ENCODE measurements at places on chromosomes 16 and 17.

DNA sequence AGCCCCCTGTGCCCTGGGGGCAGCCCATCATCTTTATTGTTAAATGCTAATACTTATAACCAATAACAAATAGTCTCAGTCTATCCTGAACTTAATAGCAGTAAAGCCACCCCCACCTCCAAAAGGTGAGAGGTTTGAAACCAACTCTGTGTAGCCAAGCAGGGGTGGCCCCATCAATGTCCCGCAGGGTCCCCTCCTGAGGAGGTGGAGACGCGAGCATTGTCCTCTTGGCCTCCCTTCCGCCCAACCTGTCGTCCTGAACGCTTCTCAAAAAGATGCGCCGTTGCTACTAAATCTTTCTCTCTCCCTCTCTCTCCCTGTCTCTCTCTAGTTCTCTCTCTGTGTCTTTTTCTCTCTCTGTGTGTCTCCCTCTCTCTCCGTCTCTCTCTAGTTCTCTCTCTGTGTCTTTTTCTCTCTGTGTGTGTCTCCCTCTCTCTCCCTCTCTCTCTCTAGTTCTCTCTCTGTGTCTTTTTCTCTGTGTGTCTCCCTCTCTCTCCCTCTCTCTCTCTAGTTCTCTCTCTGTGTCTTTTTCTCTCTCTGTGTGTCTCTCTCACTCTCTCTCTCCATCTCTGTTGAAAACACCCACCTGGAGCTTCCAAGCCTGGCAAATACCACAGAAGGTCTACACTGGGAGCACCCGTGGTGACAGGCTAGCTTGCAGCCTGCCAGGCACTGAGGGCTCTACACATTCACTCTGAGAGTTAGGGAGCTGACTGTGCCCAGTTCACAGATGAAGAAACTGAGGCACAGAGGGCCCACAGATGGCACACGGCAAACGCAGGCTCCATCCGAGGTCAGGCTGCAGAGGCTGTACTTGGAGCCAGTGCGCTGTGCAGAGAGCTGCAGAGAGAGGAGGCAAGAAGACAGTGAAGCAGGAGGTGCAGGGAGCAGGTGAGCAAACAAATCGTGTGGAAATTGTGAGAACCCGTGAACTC, 185.9 kb downstream of the C16orf95 start:
- no peak for DNase-seq

- no peak for DNase-seq
Observed at GRCh38 chr16:23374721-23375510, 72.8 kb downstream of the SCNN1B start.

- DNase-seq, result no peak
Observed at GRCh38 chr17:82257473-82257872, 16.0 kb downstream of the CSNK1D start.

GRCh38 chr17:57385975-57386374, 129.7 kb downstream of the MSI2 start:
- no peak for DNase-seq

DNA sequence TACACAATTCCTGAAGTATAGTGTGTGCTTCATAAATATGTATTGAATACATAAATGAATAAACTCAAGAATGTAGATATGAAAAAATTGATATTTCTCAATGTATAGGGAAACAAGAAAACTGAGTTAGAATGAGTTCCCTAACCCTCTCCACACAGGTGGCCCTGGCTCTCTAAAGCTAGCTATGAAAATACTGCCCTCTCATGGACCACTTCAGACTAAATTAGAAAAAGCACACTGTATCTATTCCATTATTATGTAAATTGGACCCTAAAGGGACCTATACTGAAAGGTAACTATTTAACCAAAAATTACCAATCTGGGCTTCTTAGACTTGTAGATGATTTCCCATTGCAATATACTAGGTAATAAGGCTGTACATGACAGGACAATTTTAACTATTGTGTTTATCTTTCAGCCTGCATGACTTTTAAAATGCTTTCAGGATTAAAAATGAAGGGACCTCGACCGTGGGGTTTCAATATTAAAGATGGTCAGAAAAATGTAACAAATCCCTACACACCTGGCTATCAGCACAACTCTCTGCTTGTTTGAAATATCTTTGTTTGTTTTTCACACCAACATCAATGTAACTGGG, 672.5 kb upstream of the KIF2B start:
- DNase-seq, result no peak

DNA sequence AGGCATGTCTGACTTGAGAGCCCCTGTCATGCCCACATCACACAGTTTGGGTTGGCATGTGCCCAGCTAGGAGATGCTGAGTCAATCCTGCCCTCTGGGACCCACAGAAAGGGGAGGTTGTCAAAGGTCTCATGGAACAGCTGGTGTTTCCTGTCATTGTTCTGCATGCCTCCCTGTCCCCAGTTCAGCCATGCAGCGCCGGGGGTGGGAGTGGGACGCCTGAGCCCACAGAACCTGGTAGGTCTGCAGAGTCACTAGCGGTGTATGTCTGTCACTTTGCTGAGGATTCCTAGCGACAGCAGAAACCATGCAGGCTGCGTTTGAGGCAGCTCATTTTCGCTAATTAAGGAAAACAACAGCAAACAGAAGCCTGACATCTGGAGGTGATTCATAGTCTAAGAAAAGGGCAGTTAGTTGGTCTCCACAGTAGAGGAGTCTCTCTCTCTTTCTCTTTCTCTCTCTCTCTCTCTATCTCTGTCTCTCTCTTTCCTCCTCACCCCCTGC, 19.6 kb upstream of the CCL1 start:
- DNase-seq, result no peak

DNA sequence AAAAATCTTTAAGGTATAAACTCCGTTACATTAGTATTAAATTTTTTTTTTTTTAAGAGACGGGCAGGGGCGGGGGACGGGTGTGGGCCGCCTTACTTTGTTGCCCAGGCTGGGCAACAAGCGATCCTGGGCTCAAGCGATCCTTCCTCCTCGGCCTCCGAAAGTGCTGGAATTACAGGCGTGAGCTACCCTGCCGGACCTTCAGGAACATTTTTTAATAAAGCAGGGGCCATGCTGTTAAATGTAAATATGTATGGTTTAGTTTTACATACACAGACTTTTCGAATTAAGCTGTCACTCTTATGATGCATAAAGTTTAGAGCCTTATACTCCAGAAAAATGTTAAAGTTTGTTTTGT, 2.4 kb downstream of the PPM1D start:
- no peak for DNase-seq

- DNase-seq, result no peak
Observed at GRCh38 chr17:81863123-81863675, 2.9 kb upstream of the P4HB start.

DNA sequence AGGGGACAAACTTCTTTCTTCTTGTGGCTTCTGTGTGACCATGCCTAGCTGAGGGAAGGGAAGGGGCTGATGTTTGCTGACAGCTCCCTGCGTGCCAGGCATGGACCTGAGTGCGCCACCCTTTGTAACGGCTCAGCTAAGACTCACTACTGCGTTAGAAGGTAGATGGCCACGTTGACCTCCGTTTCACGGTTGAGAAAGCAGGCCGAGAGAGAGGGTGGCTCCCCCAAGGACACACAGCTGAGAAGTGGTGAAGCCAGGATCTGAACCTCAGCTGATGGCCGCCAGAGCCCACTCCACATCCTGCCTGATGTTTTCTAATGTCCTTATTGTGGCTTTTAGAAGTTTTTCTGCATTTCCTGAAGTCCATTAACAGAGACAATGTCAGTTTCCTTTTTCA, 45.1 kb downstream of the RGS9 start:
- DNase-seq, result no peak

DNA sequence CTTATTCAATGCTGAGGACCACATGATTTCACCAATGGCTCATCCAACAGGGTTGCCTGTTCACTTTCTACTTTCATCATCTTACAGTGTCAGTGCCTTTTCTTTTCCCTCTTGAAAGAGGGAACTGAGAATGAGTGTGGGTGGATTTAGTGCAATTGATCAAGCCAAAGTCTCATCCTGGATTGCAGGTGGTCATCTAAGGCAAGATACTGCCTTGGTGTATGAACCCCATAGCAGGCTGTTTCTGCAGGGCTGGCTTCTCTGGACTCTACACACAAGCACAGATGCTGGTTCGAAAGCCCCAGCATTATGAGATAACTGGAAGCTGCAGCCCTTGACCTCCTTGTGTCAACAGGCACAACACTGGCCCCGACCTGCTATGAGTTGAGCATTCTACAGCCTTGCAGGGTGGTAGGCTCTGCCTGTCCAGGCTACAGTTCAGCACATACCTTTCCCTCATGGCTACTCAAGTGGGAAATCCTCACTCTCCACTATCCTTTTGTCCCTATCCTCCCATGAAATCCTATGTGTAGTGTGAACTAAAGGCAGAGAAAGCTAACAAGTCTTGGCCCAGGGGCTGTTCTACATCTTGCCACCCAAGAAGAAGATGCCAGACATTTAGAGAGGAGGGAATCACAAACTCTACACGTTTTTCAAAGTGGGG, 358.7 kb downstream of the SLC39A11 start:
- no peak for DNase-seq

GRCh38 chr16:85090181-85090580, 22.1 kb downstream of the CIBAR2 start:
- no peak for DNase-seq

GRCh38 chr16:29141586-29142324, 156.9 kb downstream of the LAT start:
- no peak for DNase-seq

- no peak for DNase-seq
Observed at GRCh38 chr17:45368651-45369050, 51.8 kb upstream of the MAP3K14 start.

- DNase-seq, result no peak
Observed at GRCh38 chr16:12340151-12340733, 363.7 kb downstream of the SNX29 start.

DNA sequence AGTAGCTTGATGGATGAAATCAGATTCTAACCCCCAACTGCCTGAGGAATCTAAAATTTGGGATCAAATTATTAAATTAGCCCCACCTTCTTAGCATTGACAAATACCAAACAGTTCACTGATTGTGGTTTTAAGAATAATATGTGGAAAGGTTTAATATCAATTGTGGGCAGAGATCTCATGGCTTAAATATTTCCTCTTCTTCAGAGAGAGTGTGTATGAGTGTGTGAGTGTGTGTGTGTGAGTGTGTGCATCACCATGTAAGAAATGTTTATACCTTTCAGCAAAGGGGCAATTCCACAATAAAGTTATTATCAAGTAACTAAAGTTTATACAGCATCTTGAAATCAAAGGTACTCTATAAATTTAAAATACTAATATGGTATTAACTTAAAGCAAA, 3.2 kb downstream of the SMURF2 start:
- DNase-seq, result no peak

DNA sequence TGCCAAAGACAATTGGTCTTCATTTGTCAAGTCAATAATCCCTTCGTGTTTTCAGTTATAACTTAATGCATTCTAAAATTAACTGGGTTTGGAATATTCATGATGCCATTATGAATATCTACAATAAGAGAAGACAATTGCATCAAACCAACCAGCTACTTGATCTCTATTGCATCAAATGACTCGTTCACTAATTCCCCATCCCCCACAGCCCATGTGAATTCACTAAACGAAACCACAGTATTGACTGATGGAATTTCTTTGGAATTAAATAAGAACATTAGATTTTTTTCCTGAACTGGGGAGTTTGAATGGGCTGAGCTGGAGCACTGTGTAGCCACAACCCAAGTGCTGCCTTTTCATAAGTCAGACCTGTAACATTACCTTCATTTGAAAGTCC, 65.3 kb downstream of the HS3ST3B1 start:
- DNase-seq, result no peak

- DNase-seq, result no peak
Observed at GRCh38 chr17:69445132-69445531, 30.6 kb downstream of the MAP2K6 start.

GRCh38 chr16:8861563-8862308, 7.1 kb downstream of the CARHSP1 start:
- no peak for DNase-seq

- DNase-seq, result no peak
Observed at GRCh38 chr17:17346428-17347233, 43.5 kb downstream of the NT5M start.

- DNase-seq, result no peak
Observed at GRCh38 chr16:26453215-26453614, 613.5 kb upstream of the C16orf82 start.

DNA sequence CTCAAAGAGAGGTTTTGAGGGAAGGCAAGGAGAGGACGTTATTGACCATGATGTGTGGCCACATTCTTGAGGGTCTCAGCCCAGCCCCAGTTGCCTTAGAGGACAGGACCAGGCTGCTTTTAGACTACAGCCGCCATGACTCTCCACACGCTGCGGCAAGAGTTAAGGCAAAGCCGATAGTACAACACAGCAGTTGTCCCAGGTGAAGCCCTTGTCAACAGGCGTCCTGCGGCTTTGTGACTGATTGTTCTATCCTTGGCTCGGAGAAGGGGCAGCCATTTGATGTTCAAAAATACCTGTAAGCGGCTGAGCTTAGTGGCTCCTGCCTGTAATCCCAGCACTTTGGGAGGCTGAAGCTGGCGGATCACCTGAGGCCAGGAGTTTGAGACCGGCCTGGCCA, 28.8 kb downstream of the TMEM92 start:
- no peak for DNase-seq

- no peak for DNase-seq
Observed at GRCh38 chr16:69064124-69064763, 41.2 kb upstream of the HAS3 start.

GRCh38 chr16:53457670-53458069, 23.4 kb downstream of the RBL2 start:
- DNase-seq, result no peak

DNA sequence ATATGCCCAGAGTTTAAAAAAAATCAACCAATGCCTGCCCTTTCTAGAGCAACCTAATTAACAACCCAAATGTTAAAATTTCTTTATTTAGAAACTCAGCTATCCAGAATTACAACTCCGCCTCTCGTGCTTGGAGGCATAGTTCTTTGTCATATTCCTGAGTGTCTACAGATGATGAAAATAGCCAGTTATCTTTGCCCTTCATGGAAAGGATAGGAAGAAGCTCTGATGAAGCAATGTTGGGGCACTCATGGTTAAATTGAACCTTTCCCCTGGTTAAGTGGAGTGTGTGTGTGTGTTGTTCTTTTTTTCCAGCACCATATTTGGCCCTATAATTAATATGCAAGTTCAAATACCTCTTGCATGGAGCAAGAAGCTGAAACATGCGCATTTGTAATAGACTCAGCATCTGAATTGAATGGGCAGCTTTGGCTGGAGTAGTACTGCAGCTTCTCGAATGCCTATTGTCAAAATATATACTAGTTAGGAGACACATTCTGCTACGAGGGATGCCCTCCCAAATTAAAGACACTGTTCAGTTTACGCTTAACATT, 506.2 kb downstream of the WWOX start:
- no peak for DNase-seq

DNA sequence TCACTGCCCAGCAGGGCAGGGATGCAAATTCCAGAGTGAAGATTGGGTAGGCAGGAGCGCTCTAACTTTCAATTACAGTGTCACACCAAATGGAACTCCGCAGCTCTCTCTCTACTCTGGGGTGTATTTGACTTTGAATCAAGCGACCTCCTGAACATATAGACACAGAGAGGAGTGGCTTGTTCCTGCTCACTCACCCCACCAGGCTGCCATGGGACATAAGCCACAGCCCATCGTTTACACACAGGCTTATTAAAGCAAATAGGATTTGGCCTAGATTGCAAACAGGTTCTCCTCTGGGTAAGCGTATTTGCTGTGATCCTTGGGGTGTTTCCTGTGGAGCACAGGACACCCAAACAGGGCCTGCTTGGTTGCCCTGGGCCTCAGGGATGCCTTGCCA, 281.6 kb upstream of the CCL2 start:
- no peak for DNase-seq

GRCh38 chr16:86002178-86002900, 103.4 kb downstream of the IRF8 start:
- DNase-seq, result no peak
